NCI-H1092 (cell line): ENCODE measurements at places on chromosomes 1 and 21.

DNA sequence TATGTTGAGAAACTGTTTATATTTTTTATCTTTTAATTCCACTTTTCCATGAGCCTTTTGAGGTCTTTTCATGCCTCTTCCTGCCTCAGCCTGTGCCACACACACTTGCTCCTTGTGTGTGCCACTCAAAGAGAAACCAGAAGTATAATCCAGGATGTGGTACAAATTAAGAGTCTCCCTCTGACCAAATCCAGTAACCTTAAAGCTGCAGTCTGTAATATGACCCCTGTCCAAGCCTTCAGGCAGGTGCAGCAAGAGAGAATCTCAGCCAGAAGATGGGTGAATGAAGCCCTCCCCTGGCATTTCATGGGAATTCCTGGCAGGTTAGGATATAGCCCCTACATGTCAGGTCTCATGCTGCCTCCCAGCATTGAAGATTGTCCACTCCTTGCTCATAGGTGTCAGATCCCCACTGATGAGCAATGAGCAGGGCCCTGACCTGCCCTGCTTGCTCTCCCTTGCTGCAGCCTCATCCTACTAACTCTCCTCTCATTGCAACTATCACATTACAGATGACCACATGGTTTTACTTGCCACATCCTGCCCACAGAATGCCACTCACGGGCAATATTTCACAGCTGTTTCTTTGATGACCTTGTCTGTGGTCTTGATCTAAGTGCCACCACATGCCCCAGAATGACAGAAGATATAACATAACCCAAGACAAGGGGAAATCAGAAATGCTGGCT is 169.3 kb downstream of the SEC16B start:
- no peak for DNase-seq

- DNase-seq: no peak
These were observed 120.8 kb upstream of the GADD45A start for GRCh38 chr1:67564193-67564592.

DNA sequence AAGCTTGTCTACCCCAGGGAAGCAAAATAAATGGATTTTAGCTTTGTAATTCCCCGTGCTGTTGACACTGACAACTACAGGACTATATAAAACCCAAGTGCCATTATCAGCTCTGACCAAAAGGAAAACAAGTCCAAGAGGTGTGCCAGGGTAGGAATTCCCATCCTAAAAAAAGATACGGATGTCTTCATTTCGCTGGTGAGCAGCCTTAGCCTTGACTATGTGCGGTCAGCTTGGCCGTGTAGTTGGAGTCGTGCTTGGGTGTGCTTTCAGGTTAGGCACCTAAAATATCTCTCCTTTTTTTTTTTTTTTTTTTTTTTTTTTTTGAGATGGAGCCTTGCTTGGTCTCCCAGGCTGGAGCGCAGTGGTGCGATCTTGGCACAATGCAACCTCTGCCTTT is 28.9 kb upstream of the ACTN2 start:
- DNase-seq: no peak

- peak; percentile 77 for DNase-seq
These were observed 148.5 kb downstream of the TENT5C start for GRCh38 chr1:117754061-117754969.

DNA sequence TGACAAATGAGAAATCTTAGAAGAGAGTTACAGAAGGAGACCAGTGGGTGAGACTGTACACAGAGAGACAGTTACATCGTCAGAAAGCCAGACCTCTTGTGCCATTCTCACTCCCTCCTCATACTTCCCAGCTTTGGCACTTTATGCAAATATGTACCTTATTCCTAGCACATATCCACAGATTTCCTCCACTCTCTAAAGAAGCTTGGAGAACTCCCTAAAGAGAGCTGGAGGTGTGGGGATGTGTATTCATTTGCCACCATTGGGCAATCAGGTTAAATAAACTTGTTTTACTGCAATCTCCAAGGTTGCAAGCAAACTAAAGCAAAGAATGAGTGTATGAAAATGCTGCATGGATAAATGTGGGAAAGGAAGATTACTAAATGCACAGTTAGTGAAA is 380.9 kb upstream of the PRMT6 start:
- DNase-seq: no peak

GRCh38 chr1:54837002-54837853 is 36.1 kb upstream of the TTC22 start:
- no peak for DNase-seq

GRCh38 chr1:107138767-107139445 is 1.9 kb upstream of the NTNG1 start:
- no peak for DNase-seq

DNA sequence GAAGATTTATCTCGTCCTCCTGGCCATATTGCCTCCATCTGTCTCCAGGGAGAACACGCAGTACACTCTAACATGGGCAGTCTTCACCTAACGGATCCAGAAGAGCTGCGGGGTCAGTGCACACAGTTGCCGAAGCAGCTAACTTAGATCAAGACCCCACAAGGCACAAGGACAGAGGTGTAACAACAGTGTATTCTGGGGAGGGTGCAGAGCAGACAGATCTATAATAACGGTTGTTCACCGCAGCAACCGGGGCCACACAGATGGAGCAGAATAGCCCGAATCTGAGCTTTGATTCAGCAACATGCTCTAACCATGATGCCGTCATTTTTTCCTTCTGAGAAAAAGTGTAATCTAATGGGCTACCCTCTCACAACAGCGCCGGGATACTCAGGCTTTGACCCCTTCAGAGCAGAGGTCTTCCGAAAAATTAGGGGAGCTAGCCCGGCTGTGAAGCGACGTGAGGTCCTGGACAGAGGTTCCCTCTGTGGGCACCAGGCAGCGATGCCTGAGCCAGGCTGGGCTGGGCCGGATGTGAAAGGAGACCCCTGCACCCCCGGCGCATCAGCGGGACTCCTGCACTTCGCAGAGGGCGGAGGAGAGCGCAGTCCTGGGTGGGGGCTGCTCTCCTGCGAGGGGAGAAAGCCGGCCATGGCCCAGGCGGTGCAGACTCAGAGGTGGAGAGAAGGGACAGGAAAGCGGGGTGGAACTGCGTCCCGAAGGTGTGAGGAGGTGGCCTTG is 57.5 kb downstream of the BCL9 start:
- peak; percentile 56 for DNase-seq

- DNase-seq: no peak
These were observed 11.6 kb downstream of the KYAT3 start for GRCh38 chr1:88980870-88981269.

DNA sequence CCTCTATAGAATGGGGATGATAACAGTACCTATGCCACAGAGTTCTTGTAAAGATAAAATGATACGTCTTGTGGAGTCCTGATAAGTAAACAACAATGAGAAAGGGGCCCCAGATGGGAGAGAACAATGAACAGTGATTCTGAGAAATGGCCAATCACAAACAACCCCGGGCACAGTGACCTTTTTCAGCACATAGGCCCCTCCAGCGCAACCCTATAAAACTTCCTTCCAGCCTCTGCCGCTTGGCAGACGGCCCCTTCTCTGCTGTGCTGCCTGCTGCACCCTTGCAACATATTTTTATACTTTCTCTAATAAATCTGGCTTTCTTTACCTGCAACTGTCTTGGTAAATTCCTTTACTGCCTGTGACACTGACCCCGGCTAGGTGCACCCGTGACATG is 8.9 kb downstream of the RCAN1 start:
- no peak for DNase-seq

- no peak for DNase-seq
These were observed 86.1 kb upstream of the ZNF326 start for GRCh38 chr1:89908672-89909436.
